Psoas muscle (tissue), 8 donors: ENCODE measurements at places on chromosomes 2 and 18. TPM values are rescaled to one million over a fixed set of nuclear protein-coding genes. Genes with fewer than 3 reads are reported as not detected.

DNA sequence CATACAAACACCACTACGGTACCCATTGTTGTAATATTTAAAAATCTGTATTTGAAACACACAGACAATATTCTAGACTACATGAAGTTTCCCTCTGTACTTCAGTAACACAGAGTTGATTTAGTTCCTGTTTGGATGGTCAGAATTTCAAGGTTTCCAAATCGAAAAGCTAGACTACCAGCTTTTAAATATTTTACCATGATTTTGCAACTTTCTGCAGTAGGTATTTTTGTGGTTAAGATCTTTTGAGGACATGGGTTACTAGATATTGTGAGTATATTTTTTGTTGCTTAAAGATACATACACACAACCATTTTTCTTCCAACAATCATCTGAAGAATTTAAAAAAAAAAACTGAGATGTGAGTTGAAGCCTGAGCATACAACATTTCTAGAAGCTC lies 10.9 kb downstream of the SERPINB5 start:
- no peak for DNase-seq

PLGLB2 gene
- polyA plus RNA-seq = 0.12 TPM

- no peak for DNase-seq
These were observed 18.1 kb downstream of the CCNYL1 start for GRCh38 chr2:207729465-207729998.

DNA sequence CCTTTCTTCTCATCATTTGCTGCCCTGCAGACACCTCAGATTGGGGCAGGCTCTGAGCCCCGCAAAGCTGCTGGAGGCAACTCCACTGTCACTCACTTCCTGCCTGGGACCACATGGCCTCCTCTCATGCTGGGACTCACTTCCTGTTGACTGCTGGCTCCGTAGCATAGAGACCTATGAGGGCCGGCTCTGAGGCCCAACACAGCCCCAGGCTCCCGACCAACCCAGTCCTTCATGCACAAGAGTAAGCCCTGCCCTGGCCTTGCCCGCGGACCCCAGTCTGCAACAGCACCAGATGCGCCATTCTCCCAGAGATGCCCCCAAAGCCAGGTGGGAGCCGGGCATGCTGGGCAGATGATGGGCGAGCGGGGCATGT lies 55.7 kb downstream of the DNMT3A start:
- DNase-seq = no peak
